ENCODE measurements at places on chromosomes 16 and 17.

- DNase-seq = peak; percentile 84
Measured at GRCh38 chr17:44919885-44920564, 4.7 kb upstream of the GFAP start.

- no peak for DNase-seq
Measured at GRCh38 chr17:6477831-6478383, 33.7 kb downstream of the PIMREG start.

DNA sequence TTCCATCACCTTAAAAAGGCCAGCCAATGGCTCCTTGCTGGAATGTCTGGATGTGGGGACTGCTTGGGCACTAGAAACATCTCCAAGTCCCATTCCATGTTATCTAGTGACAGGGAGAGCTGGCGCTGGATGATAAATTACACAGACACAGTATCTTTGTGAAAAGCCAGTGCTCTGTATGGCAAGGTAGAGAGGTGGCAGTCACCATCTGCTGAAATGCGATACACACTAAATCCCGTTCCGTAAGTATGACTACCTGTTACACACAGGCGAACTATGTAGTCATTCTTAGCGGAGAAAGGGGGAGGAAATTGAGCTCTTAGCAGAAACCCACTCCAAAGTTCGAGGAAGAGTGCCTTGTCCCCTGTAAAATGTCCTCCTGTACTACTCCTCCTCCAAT, 81.0 kb upstream of the MYOCD start:
- DNase-seq = peak; percentile 24

DNA sequence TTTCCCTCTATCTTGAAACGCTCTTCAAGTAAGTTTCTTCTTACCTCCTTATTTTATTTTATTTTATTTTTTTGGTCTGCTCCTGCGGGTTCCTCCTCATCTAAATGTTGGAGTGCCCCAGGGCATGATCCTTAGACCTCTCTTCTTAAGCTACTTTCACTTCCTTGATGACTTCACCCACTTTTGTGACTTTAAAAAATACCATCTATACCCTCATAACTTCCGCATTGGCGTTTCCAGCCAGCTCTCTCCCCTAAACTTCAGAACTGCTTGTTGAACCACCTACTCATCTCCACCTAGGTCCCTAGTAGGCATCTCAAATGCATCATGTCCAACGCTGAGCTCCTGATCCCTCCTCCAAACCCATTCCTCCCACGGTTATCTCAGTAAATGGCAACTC, 51.4 kb upstream of the NFAT5 start:
- no peak for DNase-seq

DNA sequence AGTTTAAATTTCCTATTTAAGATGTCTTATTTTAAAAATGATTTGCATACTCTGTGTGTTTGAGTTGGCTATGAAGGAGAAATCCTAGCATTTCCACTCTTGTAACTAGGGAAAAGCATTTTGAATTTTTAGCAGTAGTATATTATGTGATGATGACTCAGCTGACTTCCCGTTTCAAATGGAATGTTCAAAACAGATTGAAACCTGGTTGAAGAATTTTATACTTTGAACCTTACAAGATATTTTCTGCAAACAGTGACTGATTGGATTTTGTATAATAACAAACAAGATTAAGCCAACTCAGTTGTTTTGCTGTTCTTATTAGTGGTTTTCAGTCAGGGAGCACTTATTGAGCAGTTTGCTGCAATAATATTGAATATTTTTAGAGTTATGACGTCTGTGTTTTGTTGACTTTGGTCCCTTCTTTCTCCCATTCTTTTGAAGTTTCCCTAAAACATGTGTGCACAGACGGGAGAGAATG, 8.0 kb downstream of the TNRC6A start:
- DNase-seq = no peak

DNA sequence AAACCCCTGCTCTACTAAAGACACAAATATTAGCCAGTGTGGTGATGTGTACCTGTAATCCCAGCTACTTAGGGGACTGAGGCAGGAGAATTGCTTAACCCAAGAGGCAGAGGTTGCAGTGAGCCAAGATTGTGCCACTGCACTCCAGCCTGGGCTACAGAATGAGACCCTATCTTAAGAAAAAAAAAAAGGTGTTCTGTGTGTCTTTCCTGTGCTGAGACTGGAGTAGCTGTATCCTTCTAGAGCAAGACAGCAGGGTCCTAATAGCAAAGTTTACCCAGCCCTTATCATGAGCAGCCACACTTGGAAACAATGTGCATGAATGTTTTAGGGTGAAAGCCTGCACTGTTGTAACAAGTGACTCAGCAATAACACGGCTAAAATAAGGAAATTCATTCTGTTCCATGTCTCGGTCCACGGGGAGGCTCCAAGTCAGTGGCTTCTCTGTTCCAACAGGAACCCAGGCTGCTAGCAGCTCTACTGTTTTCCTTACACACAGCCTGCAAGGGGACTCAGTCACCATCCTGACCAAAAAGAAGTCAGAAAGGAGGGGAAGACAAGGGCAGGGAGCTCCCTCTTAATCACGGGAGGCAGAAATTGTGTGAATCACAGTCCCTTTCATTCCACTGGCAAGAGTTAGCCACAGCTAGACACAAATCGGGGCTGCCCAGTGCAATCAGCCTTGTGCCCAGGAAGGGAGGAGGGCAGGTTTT, 7.1 kb upstream of the SLC5A11 start:
- no peak for DNase-seq

DNA sequence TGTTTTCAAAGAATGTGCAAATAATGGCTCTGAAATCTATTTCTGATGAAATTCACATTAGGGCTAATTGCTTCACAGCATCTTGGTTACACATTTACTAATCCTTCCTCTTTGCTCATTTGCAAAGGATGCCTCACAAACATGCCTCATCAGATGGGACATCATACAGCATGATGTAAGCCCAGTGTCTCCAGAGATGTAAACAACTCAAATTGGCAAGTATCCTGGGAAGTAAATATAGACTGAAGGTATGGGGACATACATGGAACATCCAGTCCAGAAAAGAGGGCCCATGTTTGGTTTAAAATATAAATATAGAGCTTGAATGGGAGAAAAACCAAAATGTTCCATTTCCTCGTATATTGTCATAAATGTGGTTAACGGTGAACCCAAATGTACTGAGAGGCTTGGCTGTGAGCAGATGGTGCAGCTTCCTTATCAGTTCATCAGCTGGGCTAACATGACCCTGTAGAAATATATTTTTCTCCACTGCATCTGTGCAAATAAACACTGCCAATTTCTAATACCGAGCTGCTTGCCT, 142.9 kb upstream of the NUDT7 start:
- DNase-seq = no peak

DNA sequence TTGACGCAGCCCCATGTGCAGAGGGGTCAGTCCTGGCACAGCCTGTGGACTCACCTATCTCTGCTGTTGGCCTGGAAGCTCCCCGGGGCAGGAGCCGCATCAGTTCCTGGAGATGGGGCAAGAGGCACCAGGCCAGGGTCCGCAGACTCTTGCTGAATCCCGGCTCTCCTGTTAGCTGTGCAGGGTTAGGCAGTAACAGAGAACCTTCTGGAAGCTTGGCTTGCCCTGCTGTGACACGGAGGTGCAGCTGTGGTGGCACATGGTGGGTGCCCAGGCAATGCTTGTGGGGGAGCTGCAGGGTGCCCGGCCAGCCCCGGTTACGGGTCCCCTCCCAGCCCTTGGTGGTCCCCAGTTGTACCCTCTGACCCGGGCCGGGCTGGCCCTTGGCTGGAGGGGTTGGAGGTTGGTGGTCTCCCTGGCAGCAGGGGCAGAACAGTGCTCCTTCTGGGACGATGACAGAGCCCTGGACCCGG, 26.0 kb upstream of the ZNF469 start:
- DNase-seq = no peak

GRCh38 chr16:24499193-24499814, 40.1 kb upstream of the RBBP6 start:
- DNase-seq = peak; percentile 22
